Posterior vena cava (tissue), 2 donors: ENCODE measurements at places on chromosomes 4 and X. TPM values are rescaled to one million over a fixed set of nuclear protein-coding genes. Genes with fewer than 3 reads are reported as not detected.

PLAC1 gene
- total RNA-seq, result not detected

CT47B1 gene
- total RNA-seq, result not detected

CSAG2 gene
- not detected for total RNA-seq

GRPEL1 gene
- 22.6 TPM for total RNA-seq

F8 gene
- total RNA-seq, result 28.1 TPM

XAGE2 gene
- not detected for total RNA-seq

RAB41 gene
- not detected for total RNA-seq

FGF5 gene
- total RNA-seq, result not detected

SLC30A9 gene
- total RNA-seq, result 42.1 TPM

PSMD10 gene
- 31.7 TPM for total RNA-seq

EPGN gene
- not detected for total RNA-seq

GAGE2A gene
- total RNA-seq, result not detected
